ENCODE measurements at places on chromosomes 4 and X.

DNA sequence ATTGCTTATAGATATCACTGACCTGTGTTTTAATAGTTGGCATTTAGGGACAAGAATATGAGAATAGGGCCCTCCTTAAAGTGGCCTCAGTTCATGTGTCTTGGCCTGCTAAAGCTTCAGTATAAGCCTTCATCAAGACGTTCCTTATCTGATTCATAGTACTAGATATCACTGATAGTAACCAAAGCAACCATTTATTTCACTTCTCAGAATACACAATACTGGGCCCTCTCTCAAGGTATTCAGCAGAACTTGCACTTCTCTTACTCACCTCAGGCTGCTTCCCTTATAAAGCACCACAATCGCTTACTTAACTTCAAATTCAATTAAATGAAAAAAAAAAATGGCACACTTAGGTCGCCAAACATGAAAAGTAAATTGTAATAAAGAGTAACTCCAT, 259.4 kb upstream of the PCDH7 start:
- DNase-seq = no peak

- peak; percentile 9 for DNase-seq
Observed at GRCh38 chrX:5708251-5708650, 520.4 kb downstream of the NLGN4X start.

DNA sequence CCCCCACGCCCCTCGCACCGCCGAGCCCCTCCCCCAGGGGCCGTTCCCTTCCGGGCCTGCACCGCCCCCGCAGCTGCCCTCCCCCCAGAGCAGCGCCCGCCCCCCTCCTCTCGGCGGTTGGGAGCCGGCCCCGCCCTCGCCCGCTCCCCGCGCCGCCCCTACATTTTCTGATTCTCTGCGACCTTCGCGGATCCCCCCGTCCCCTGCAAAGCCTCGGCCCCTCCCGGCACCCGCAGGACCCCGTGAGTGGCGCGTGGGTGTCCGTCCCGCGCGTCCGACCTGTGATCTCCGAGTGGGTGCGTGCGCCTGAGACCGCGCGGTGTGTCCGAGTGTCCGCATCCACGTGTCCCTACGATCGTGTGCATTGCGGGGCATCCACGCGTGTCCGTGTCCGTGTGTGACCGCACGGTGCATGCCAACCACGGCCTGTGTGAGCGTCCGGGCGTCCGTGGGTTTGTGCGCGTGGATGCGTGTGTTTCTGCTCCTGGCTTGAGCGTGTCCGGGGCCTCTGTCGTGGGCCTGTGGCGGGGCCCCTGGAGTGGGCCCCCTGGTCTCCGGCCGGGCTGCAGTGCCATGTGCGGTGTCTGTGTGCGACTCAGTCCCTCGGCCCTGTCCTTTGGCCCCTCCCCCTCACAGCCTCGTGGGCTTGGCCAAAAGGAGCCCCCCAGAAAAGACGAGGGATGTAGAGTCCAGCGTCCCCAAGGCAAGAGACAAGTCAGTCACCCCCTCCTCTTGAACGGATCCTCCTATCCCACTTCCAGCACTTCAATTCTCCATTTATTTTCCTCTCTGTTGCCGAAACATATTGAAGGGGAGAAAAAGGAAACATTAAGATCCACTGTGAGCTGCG, 8.8 kb upstream of the NKX1-1 start:
- DNase-seq = no peak

GRCh38 chr4:98516042-98516440, 142.4 kb downstream of the TSPAN5 start:
- DNase-seq = peak; percentile 66

- no peak for DNase-seq
Observed at GRCh38 chr4:33057736-33058135, 2337.6 kb downstream of the PCDH7 start.

- DNase-seq = no peak
Observed at GRCh38 chr4:48767055-48767929, 12.8 kb downstream of the FRYL start.

DNA sequence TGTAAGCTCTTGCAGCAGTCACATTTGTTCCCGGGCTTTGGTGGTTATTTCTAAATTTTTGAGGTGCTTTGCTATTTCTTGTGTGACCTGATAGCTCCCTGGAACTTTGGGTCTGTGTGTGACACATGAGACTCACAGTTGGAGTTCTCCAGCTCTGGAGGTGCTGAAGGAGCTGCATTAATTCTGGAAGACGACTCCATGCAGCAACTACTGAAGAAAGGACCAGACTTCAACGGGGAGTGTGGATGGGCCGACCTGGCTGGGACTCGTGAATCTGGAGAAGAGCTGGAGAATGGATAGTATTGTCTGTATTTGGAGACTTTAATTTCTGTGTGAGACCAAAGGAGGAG, 1.5 kb downstream of the MRFAP1 start:
- DNase-seq = no peak

- no peak for DNase-seq
Observed at GRCh38 chrX:44156726-44157125, 183.5 kb upstream of the NDP start.

DNA sequence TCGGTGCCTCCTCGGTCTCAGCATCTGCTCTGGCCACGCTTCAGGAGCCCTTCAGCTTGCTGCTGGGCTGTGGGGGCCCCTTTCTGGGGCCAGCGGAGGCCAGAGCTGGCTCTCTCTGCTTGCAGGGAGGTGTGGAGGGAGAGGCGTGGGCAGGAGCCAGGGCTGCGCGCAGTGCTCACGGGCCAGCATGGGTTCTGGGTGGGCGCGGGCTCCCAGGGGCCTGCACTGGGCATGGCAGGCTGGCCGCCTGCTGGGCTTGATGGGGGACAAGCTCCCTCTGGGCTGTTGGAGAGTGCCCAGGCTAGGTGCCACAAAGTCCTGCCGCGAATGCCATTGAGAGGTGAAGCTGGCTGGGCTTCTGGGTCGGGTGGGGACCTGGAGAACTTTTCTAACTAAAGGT, 57.3 kb upstream of the AGA start:
- no peak for DNase-seq

DNA sequence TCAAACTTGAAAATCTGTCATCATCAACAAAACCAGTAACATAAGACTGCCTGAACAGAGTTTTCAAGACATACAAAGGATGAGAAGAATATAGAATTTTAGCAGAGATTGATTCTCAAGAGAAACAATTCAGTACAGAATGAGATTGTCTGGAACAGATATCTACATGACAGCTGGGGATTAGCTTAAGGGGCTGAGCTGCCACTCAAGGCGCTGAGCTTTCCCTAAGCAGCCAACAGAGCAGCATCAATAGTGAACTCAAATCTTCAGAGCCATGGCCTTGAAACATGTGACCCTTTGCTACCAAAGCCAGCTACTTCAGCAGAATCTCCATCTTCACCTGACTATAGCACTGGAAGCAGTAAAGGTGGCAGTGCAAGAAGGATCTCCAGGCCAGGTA, 24.3 kb upstream of the PCDH10 start:
- DNase-seq = no peak

- DNase-seq = no peak
Observed at GRCh38 chr4:28176942-28177341, 1316.3 kb downstream of the STIM2 start.

- DNase-seq = peak; percentile 20
Observed at GRCh38 chr4:111562826-111563225, 582.4 kb upstream of the FAM241A start.

- DNase-seq = no peak
Observed at GRCh38 chrX:17669891-17670290, 67.4 kb upstream of the SCML1 start.

GRCh38 chr4:78870056-78870455, 69.2 kb downstream of the PAQR3 start:
- no peak for DNase-seq

DNA sequence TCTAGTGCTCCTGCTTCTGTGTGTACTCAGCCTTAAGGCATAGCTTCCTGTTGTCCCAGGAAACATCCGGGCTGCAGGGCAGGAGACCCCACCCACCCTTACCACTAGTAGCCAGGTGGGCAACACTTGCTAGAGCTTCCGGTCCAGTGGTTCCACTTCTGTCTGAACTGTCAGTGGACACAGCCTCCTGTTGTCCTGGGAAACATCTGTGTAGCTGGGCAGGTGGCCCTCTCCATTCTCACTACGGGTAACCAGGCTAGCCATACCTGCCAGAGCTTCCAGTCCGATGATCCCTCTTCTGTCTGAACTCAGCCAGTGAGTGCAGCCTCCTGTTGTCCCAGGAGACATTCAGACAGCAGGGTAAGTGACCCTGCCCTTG, 372.2 kb downstream of the INPP4B start:
- DNase-seq = no peak

GRCh38 chr4:41939016-41939626, 3.9 kb downstream of the TMEM33 start:
- no peak for DNase-seq

- DNase-seq = no peak
Observed at GRCh38 chrX:115449742-115450141, 111.2 kb upstream of the PLS3 start.

GRCh38 chr4:46249106-46249505, 125.3 kb upstream of the GABRG1 start:
- no peak for DNase-seq

DNA sequence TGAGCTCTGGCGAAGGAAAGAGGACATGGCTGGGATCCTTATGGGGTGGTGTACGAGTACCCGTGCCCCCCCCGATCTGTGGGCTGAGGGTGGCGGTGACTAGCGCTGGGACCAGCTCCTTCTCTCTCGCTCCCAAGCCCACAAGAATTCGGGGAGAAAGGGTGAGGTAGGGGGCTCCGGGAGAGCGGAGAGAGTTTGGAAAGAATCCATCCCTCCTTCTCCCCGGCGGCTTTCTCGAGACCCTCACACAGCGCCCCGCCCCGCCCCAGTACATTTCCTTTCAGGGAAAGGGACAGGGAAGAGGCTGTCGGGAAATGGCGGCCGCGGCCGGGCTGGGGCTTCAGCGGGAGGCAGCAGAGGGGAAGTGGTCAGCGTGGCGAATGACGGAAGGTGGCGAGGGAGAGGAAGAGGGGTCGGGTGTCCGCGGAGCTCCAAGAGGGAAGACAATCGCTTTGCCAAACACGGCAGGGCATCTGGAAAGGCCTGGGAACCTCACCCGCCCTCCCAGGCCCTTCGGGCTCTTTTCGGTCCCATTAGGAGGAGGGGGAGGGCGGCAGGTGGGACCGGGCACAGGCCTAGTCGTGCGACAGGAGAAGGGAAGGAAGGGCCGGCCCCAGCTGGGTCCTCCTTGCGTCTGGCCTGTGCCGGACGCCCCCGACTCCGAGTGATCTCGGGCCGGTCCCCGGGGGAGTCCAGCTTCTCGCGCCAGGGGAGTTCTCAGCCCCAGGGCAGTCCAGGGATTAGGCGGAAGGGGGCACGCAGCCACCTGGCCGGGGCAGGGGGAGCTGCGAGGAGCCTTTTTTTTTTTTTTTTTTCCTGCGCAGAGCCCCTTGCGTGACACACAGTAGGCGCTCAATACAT, 10.2 kb downstream of the HNRNPH2 start:
- peak; percentile 48 for DNase-seq

DNA sequence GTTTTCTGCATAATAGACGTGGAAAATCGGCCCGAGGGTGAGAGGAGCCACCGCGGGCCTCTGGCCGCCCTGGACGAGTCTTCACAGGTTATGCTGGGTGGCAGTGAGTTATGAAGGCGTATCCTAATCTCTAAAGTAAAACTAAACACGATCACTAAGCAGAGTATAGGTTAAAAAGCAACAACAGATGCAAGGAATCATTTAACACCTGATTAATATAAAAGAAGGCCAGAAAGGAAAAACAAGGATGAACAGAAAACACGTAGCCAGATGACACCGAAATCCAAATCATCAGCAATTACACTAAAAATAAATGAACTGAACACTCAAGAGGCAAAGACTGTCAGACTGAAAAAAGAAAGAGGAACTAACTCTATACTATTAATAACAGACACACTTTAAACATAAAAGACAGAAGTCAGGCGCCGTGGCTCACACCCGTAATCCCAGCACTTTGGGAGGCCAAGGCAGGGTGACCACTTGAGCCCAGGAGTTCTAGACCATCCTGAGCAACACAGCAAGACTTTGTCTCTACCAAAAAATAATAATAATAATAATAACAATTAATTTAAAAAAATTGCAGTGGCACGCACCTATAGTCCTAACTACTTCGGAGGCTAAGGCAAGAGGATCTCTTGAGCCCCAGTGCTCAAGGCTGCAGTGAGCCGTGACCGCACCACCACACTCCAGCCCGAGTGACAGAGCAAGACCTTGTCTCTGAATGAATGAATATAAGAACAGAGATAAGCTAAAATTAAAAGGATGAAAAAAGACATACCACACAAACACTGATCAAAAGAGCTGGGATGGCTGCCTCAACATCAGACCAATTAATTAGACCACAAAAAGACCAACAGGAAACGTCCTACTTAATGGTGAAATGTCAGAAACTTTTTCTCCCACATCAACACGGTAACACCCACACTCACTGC, 30.0 kb downstream of the CTBP1 start:
- no peak for DNase-seq

DNA sequence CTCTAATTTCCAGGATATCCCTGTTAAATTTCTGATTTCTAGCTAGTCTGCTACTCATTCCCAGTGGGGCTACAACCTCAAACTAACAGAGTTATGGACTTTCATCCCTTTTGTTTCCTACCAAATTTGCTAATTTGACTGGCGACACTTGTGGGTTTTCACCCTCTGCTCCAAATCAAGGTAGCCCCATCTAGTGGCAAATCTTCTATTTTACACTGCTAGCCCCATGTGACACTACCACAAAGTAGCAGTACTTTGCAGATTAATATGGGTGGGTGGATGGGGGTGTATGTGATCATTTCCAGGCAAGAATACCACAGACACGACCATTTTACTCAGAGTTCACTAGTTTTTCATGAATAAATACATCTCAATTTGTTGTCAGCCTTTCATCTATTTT, 150.3 kb downstream of the MSL3 start:
- peak; percentile 8 for DNase-seq

GRCh38 chr4:140066031-140066930, 87.7 kb downstream of the MAML3 start:
- DNase-seq = no peak

GRCh38 chr4:115515772-115516171, 402.4 kb upstream of the NDST4 start:
- no peak for DNase-seq

DNA sequence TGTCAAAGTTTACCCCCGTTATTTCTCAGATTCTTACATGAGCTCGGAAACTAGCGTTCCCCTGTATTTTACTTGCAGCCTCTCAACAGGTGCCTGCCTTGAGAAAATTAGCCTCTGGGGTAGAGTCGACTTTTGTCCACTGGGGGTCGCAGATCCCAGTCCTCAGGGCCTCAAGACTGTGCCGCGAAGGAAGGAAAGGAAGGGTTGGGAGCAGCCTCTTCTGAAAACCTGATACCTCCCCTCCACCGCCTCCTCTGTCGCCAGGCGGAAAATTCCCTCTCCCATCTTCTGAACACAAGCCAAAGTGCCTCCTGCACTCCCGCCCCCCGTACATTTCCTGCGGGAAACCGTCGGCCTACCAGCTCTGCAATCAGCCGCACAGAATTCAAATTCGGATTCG, 44.4 kb upstream of the TMSB15B start:
- peak; percentile 65 for DNase-seq

All from AG20443 (cell line).